ENCODE measurements at places on chromosomes 1 and 21. TPM values are rescaled to one million over a fixed set of nuclear protein-coding genes. Genes with fewer than 3 reads are reported as not detected.
A peak's percentile ranks its signal among the peaks of the same experiment; 100 is the strongest.

DNA sequence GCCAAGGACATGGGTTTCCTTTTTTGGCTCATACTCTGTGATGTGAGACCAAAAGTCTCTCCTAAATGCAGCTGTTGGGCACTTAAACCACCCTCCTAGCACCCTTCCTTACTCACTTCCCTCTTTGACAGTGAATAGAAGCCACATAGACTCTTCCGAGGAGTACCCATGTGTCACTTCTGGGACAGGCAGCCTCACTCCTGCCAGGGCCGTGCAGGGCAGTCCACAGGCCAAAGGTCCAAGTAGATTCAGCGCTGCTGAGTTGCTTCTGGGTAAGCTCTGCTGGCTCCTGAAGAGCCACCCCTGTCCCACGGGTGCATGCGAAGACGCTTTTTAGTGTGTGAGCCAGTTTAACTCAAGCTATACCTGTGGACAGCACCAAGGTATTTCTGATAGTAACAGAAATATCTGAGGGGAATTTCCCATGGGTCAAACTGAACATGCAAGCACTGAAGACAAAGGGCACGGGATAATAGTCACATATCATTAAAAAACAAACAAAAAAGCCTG is 36.8 kb upstream of the BMP8B start:
- H3K27ac ChIP-seq, result no peak overlapping the region
- H3K27me3 ChIP-seq, result no peaks in the 10 kb centered on the region
- no peak overlapping the region for H3K4me3 ChIP-seq
- no peaks in the 10 kb centered on the region for H3K36me3 ChIP-seq

The GNAT2 gene
- not detected for total RNA-seq

The PEA15 gene
- total RNA-seq, result 145 TPM

GRCh38 chr21:15986277-15986676 is 256.5 kb downstream of the USP25 start:
- H3K36me3 ChIP-seq, result no peaks in the 10 kb centered on the region
- H3K27ac ChIP-seq, result peak overlapping the region; percentile 32
- DNase-seq, result no peak
- no peaks in the 10 kb centered on the region for H3K4me1 ChIP-seq

The FCAMR gene
- total RNA-seq, result not detected

Measured in tibial nerve (tissue), 4 donors.